ENCODE measurements at places on chromosomes 6 and 20.

DNA sequence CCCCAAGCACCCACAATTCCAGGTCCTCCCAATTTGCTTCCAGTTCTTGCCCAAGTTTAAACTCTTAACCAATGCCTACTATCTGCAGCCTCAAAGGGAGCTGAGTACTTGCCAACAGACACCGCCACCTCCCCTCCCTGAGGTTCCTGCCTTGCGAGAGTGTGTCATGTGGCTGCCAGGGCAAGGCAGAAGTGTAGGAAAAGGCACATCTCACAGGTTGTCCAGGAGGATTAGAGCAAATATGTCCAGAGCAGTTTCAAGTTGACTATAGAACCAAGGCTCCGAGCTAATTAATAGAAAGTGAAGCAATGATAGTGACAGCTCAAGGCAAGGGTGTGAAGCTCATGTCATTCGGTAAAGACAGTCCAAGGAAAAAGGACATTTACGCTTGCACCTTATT lies 127.8 kb downstream of the ATXN1 start:
- no peak for DNase-seq

GRCh38 chr20:33279261-33279910 lies 3.6 kb upstream of the BPIFB1 start:
- DNase-seq: no peak

DNA sequence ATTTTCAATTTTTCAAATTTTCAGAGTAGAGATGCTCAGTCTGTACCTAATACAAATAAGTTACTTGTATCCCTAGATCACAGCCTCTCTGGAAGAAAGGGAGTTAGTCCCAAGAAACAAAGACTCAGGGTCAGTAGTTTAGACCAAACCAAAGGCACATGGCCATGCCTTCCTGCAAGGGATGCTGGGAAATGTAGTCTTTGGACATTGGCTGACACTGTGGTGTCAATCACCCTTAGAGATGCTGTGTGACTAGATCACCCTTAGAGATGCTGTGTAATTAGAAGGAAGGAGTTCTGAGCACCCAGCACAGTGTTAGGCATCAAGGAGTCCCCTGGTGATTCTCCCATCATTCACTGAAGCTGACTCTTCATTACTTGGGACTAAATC lies 202.1 kb downstream of the NFATC2 start:
- no peak for DNase-seq

GRCh38 chr6:128474481-128474880 lies 45.9 kb downstream of the PTPRK start:
- no peak for DNase-seq

GRCh38 chr20:1822564-1823449 lies 72.4 kb upstream of the SIRPA start:
- no peak for DNase-seq

DNA sequence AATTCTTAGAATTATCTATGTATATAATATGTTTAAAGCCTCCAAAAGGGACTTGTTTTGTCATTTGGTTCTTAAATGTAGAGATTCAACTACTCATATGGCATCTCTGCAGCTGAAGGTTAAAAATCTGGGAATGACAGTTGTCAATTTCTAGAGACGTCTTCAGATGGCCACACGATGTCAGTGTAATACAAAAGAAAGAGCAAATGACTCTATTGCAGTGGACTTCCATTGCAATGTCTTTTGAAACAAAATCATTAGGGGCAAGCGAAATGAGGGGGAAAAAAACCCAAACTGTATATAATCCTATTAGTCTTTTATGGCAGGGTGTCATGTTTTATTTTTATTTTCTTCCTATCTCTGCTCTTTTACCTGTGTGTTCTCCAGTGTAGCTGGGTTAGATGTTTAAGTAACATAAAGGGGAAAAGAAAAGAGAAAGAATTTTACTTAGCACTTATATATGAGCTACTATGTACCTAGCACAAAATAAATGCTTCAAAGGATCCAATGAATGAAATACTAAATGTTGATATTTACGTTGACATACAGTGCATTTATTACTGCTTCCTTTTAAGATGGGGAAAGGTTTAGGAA lies 26.2 kb downstream of the CCN2 start:
- DNase-seq: no peak

All from activated CD8-positive, alpha-beta memory T cell treated with anti-CD3 and anti-CD28 coated beads for 1 hour (primary cell).